ENCODE measurements at places on chromosomes 7 and 10.

GRCh38 chr7:429828-430180 lies 89.8 kb downstream of the PDGFA start:
- no peak for DNase-seq

- no peak for DNase-seq
These were observed 76.9 kb downstream of the FAM171A1 start for GRCh38 chr10:15293862-15294842.

- DNase-seq = no peak
These were observed 350.1 kb downstream of the PRPF18 start for GRCh38 chr10:13936826-13937225.

GRCh38 chr10:104328896-104329710 lies 9.2 kb downstream of the ITPRIP start:
- peak; percentile 81 for DNase-seq

- no peak for DNase-seq
These were observed 127.8 kb downstream of the CUX1 start for GRCh38 chr7:101945034-101945758.

DNA sequence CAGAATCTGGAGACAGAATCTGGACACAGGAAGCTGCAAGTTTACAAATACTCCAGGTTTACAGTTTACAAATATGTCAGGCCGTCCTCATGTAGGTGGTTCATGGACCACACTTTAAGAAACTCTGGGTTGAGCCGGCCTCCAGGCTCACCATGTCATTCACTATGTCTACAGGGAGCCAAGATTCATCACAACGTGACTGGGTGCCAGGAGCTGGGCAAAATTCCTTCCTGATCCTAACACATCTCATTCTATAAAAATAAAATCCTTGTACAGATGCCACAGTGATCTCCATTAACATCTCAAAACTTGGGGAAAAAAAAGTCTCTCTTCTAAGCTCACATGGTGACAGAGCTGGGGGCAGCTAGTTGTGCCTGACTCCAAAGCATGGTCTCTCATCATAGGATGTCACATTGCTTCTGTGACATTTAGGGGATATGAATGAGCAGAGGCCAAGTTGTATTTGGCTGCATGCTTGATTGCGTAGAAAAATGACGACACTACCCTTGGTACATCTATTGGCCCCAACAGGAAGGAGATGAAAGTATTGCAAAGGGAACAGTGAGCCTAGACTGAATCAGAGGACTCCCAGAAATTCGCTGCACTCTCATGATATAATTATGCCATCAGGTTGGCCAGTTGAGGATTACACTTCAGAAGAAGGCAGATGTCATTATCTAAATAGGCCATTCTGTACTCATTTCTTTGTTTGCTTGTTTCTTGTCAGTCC lies 35.9 kb downstream of the MTURN start:
- no peak for DNase-seq

DNA sequence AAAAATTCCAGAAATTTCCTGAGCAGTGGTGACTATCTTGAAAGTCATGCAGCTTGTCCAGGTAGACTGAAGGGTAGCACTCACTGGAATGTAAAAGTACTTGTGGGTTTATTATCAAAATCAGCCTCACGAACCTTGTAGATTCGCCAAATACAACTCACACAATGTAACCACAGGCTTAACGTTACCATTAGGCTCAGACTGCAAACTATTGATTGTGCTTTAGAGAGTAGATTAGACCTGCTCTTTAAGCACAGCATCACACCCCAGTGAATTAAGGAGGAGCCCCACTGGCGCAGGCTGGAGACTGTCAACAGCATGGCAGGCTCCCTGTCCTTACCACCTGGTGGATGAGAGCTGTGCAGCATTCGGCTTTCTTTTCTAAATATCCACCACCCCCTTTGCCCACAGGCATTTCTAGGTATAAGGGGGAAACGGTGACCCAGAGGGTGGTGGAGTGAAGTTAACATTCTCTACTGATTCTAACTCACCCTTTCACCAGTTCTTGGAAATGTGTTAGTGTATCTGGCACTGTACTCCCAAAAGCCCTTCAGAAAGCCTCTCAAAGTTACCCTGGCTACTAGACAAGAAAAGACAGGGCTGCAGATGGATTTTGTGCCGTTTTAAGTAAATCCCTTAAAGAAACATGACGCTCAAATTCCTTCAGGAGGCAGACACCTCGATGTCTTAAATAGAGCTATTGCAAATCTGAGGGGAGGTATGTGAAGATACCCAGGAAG lies 56.6 kb downstream of the GSDME start:
- no peak for DNase-seq

GRCh38 chr7:44385434-44386138 lies 60.2 kb upstream of the CAMK2B start:
- no peak for DNase-seq

DNA sequence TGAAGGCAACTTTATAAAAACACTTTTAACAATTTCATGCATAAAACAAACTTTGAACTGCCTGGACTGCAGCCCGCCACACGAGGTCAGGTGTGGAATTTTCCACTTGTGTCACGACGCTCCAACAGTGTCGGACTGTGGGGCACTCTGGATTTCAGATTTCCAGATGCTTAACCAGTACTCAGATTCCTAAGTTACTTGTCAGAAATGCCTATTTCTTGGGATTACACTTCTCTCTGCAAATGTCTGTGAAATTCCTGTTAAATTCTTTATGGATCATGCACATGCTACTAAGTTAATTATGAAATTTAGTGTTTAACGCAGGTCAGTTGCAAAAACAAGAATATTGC lies 473 bp upstream of the GPER1 start:
- no peak for DNase-seq

DNA sequence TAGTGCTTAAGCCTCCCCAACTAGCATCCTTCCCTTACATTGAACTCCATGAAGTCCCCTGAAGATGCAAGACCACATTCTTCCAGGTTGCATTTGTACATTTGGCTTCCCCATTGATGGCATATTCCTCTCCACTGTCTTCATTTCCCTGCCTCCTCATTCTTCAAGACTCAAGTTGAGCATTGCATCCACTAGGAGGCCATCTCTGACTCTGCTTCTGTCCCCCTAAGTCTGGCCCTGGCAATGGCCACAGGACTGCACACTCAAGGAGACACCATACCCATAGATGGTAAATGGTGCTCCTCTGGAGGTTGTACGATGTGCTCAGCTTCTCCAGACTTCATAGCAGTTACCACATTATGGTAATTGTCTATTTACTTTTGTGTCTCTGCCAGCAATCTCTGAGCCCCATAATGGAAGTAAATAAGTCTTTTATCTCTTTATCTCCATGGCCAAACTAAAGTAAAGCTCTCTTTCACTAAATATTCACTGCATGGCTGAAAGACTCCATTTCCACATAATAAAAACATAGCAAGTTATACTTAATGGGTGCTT lies 112.6 kb downstream of the PTPRZ1 start:
- DNase-seq = no peak

DNA sequence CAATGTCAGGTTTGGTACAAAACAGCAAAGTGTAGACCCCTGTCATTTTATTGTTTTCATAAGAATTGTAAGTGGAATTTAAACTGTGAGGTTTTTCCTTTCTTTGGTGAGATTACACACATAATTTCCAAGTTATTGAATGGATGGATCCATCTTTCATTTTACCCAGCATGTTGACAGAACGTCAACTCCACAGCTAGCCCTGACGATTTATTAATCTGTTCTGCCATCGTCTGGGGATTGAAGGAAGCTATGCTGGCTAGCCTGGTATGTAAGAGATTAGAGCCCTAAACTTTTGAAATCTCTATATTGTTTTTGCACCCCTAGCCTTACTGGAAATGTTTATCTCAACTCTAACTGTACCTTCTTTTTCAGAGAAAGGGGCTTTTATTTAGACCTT lies 8.6 kb downstream of the WNT16 start:
- DNase-seq = no peak

DNA sequence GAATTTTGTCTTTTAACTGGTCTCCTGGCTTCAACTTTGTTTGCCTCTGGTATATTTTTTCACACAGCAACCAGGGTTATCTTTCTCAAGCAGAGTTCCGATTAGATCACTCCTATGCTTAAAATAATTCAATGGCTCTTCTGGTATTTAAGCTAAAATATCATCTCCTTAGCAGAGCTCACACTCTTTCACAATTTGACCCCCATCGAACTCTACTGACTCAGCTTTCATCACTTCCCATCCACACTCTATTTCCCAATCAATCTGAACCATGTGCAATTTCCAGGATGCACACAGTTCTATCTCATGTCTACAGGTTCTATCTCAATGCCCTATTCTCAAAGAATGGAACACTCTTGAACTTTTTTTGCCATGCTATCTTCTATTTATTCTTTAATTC lies 809.5 kb downstream of the GRID1 start:
- DNase-seq = no peak

DNA sequence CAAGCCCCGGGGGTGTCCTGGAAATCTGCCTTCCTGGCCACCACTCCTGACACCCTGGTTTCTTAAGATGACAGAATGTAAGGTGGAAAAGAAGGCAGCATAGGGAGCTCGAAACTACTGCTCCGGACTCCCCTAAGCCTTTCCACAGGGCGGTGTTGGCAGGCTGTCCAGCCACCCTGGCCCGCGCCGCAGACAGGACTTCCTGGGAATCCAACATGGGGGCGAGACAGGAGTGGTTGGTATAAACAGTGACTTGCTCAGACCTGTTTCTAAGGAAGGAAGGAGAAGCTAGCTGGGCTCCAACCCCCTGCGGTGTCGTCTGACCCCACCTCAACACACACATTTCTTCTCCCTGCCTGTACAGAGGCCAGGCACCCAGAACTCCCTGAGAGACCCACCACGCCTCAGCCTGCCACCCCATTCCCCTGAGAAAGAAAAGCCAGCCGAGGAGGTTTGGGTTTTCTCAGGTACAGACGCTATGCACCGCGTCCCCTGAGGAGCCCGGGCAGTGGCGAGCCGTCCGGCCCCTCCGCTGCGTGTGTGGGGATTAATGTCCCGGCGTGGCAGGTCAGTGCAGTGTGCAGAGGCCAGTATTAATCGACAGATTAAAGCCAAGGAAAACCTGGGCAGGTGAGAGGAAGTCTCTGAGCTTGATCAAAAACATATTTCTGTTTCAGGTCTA lies 349.6 kb upstream of the MKI67 start:
- no peak for DNase-seq

DNA sequence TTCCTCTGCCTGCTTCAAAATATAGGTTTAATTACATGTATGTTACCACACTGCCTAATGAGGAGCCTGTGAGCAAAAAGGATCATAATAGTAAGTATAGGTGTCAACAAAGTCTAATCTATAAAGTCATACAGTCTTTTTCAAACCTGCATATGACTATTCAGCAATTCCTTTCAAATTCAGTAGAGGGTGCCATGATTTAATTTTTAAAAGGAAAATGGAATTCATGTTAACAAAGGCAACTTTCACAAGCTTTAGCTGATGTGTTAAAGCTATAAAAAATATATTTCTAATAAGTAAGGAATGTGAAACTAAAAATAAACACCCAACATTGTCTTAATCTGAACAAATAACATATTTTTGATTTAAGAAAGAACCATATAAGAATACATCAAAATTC lies 52.1 kb downstream of the MPP7 start:
- DNase-seq = no peak

DNA sequence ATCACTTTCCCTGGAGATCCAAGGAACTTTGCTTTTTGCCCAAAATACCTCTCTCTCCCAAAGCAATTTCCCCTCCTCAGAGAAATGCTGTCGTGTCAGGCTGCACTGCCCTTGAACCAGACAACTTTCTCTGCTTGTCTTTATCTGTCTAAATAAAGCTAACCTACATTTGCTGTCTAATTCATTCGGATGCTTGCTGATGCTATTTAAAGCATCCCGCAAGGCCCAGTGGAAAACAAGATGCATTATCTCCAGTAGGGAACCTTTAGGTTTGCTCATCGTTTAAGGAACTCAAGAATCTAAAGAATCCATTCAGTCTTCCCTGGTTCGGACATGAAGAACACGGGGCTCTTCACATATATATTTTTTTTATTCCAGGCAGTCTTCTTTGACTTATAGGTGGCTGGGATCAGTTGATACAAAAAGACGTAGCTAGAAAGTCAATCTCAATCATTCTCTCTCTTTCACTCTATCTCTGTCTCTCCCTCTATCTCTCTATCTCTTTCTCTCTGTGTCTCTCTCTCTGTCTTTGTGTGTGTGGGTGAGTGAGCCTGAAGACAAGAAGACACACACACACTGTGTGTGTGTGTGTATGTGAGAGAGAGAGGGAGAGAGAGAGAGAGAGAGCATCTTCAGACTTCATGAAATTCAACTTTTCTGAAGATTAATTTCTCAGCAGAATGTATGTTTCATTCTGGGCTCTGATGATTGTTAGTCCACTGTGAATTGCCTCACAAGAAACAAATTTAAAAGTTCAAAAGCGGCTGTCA lies 92.8 kb upstream of the MKLN1 start:
- DNase-seq = no peak

DNA sequence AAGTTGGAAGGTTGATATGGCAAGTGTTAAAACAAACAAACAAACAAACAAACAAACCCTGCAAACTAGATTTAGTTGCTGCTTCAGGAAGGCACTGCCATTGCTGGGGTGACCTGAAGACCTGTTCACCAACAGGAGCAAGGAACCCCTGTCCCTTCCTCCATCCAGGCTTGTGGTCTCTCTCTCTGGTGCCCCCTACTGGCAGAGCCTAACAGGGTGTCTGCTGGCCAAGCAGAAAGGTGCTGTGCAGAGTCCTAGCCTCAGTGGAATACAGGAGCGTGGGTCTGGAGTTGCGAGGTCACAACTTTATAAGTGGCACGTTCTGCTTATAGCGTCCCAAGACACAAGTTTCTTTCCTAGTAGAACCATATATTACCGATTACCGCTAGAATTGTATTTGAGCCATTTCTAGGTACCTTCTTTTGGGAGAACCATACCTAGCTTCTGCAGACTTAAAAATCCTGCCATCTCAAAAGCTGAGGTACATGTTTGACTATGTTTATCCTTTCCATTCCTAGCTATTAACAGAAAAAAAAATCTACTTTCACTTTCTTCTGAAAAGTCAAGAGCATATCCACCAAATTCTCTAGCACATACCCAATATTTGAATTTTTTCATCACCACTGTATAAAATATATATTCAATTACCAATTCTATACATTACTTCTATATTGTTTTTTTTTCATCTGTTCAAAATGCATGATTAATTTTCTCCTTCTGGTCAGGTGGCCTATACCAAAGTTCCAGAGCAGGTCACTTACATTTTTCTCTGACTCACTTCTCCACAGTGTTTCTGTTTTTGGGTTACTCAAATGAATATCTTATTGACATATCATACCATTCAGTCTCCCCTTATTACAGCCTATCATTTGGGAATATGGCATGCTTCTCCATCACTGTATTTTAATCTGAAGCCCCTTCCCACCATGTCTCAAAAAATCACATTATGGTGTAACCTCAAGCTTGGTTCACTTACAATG lies 29.1 kb upstream of the CALD1 start:
- peak; percentile 17 for DNase-seq

- DNase-seq = peak; percentile 47
These were observed 49.7 kb downstream of the DNAJC12 start for GRCh38 chr10:67788028-67788886.

GRCh38 chr10:20993389-20993788 lies 96.3 kb upstream of the NEBL start:
- no peak for DNase-seq

GRCh38 chr10:16941870-16942269 lies 124.6 kb upstream of the RSU1 start:
- no peak for DNase-seq

Data from stimulated activated CD8-positive, alpha-beta memory T cell treated with anti-CD3 and anti-CD28 coated beads, Interleukin-7, amount 100 ng/mL, for 4 hours (primary cell).